ENCODE measurements at places on chromosomes 16 and 17.
A peak's percentile ranks its signal among the peaks of the same experiment; 100 is the strongest.

GRCh38 chr17:66976379-66976663, 11.8 kb downstream of the CACNG4 start:
- DNase-seq, result no peak

- DNase-seq, result no peak
Observed at GRCh38 chr17:76250141-76250540, 9.8 kb upstream of the RNF157 start.

DNA sequence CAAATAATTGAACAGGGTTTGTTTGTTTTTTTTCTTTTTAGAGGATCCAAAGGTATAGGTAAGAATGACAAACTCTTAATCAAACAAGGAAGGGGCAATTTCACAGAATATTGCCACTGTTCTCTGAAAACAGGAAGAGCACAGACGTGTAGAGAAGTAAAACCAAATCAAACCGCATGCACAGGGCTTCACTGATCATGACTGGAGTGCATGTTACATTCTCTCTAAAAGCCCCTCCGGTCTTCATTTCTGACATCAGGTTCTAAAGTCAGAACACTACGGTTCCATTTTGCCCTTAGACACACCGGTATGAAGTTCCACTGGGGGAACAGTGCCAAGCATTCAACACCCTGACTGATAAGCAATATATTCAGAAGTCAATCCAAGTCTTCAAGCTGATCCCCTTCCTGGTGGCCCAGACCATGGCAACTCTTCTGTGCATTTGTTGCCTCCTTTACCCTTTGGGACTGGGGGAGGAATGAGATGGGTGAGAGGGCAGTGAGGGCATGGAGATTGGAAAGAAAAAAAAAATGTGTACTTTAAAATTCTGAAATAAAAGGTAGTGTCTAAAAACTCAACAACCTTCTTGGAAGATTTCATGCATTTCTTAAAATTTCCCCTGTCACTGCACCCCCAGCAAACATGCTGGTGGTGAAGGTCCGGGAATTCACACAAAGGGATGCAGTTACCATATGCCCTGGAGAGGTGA, 1.4 kb downstream of the MMD start:
- no peak for DNase-seq

DNA sequence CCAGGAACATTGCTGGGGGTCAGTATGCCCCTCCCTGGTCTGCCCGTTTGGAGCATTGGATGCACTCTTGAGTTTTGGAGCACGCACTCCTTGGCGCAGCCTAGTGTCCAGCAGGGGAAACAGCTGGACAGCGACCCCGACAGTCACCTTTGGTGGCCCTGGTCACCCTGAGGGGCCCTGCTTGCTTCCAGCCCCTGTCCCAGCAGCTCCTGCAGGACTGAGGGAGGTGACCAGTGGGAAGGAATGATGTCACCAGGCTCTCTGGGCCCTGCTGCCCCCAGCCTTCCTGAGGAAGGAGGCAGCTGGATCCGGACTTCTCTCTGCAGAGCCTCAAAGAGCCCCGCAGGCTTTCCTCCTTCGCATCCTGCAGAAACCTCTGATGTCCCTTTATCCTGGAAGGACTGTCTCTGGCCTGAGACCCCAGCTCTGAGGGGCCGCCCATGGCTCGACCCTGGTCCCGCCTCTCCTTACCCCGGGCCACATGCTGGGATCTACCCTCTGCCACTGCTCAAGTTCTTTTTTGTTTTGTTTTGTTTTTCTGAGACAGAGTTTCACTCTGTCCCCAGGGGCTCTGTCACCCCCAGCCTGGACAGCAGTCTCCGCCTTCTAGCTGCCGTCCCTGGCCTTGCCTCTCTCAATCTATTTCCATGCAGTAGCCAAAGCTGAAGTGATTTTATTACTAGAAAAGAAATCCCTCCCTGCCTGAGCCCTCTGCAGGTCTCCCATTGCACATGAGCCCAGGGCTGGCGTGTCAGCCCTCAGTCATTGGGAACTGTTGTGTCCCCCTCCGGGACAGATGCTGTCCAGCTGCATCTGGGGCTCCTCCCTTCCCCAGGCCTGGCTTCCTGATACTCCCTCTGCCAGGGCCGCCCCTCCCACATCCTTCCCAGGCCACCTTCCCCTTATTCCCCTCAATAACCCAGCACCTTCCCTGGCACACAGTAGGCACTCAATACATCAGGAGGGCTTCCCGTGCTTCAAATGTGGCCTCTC, 11.6 kb downstream of the ZSCAN10 start:
- no peak for DNase-seq

GRCh38 chr16:48537909-48538745, 71.9 kb downstream of the N4BP1 start:
- no peak for DNase-seq

- DNase-seq, result no peak
Observed at GRCh38 chr17:33520426-33521330, 227.6 kb upstream of the ASIC2 start.

DNA sequence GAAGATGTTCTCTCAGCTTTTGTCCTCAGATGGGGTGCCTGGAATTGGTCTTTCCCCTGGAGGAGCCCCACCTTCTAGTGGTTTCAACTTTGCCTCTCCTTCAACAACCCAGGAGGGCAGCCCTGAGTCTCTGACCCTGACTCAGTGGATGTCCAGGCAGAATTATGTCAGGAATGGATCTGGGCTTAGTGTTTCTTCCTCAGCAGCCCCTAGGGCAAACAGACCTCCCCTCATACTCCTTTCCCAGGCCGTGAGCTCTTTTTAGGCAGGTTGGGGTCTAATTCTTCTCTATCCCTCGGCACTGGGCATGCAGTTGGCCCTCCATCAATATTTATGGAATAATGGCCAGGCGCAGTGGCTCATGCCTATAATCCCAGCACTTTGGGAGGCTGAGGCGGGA, 20.2 kb upstream of the FMNL1 start:
- DNase-seq, result no peak

DNA sequence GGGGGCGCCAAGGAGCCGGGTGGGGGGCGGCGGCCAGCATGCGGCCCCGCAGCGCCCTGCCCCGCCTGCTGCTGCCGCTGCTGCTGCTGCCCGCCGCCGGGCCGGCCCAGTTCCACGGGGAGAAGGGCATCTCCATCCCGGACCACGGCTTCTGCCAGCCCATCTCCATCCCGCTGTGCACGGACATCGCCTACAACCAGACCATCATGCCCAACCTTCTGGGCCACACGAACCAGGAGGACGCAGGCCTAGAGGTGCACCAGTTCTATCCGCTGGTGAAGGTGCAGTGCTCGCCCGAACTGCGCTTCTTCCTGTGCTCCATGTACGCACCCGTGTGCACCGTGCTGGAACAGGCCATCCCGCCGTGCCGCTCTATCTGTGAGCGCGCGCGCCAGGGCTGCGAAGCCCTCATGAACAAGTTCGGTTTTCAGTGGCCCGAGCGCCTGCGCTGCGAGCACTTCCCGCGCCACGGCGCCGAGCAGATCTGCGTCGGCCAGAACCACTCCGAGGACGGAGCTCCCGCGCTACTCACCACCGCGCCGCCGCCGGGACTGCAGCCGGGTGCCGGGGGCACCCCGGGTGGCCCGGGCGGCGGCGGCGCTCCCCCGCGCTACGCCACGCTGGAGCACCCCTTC, 484 bp downstream of the FZD2 start:
- DNase-seq, result no peak

- no peak for DNase-seq
Observed at GRCh38 chr16:10876799-10877341, at the start of gene CIITA. CIITA (plus strand) TSS chr16:10877202; CDS start chr16:10877331, 129 bp downstream.

DNA sequence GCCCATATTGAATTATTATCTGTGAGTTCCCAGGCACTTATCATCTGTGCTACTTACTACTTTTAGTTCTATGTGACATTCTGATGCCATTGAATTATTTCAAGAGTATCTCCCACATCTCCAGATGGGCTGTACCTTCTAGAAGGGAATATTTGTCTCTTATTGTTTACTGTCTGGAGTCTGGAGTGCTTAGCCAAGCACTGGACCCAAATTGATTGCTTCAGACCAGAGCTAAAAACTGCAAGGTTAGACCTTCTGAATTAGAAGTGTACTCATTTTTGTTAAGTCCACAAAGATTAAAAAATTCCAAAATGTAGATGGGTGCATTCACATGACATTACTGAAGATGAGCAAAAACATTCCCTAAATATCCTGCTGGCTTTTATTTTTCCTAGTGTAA, 16.0 kb upstream of the KRT222 start:
- no peak for DNase-seq

- DNase-seq, result no peak
Observed at GRCh38 chr16:66930189-66930588, 4.0 kb downstream of the CIAO2B start.

GRCh38 chr17:73878923-73879322, 234.7 kb upstream of the SDK2 start:
- DNase-seq, result no peak

GRCh38 chr16:11053916-11054460, 109.6 kb downstream of the CLEC16A start:
- DNase-seq, result no peak

DNA sequence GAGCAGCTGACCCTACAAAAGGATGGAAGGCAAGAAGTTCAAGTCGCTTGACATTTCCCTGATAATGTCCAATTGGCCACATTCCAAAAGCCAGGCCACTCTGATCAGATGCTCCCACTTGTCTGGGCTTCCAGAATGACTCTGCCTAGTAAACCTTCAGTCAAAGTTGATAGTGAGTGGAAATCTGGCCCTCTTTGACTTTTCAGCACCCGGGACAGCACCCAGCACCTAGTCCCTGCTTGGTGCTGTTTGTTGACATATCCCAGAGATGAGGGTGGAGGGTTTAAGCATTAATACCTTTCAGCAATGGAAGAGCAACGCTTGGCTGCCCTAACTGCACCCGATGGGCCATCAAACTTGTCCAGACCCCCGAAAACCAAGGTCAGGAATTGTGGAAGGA, 131.3 kb downstream of the AIPL1 start:
- DNase-seq, result no peak

GRCh38 chr17:82487910-82488309, 29.4 kb downstream of the NARF start:
- no peak for DNase-seq

DNA sequence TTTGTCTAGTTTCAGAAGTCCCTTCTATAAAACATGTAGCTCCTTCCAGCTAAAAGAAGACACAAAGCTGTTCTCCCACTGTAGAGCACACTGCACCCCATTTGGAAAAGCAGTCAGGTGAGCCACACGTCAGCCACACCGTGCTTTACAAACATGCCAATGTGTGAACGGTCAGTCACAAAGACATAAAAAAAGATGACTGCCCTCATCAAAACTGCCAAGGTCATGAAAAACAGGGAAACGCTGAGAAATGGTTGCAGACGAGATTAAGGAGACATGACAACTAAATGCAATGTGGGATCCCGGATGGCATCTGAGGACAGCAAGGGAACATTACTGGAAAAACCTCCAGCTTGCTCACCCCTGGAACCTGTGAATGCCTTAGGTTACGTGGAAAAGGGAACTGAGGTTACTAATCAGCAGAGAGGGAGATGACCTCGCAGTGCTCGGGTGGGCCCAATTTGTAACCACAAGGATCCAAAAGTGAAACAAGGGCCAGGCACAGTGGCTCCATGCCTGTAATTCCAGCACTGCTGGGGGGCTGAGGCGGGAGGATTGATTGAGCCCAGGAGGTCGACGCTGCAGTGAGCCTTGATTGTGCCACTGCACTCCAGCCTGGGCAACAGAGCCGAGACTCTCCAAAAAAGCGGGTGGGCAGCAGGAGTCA, 8.1 kb downstream of the ANKRD11 start:
- DNase-seq, result no peak

- DNase-seq, result no peak
Observed at GRCh38 chr17:80082403-80083135, 18.8 kb upstream of the GAA start.

DNA sequence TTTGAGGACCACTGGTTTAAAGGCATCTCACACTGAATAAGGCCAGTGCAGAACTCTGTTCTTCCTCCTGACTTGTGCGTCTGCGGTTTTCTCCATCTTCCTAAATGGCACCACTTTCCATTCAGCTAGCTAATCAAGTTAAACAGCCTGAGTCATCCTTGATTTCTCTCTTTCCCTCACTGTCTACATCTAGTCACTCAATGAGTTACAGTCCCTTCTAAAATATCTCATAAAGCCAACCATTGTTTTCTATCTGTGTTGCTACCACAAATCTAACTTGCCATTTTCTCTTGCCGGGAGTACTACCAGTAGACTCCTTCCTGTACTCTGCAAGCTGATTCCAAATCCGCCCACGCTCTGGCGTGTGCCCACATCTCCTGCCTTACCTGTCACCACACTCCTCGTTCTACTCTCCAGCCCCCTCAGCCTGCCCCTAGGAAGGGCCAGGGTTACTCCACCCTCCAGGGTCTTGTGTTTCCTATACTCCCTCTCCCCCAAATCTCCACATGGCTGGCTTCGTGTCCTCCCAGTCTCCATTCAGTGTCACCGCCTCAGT, 324.5 kb downstream of the SNX29 start:
- no peak for DNase-seq

- no peak for DNase-seq
Observed at GRCh38 chr16:56353054-56353921, 72.1 kb downstream of the AMFR start.

DNA sequence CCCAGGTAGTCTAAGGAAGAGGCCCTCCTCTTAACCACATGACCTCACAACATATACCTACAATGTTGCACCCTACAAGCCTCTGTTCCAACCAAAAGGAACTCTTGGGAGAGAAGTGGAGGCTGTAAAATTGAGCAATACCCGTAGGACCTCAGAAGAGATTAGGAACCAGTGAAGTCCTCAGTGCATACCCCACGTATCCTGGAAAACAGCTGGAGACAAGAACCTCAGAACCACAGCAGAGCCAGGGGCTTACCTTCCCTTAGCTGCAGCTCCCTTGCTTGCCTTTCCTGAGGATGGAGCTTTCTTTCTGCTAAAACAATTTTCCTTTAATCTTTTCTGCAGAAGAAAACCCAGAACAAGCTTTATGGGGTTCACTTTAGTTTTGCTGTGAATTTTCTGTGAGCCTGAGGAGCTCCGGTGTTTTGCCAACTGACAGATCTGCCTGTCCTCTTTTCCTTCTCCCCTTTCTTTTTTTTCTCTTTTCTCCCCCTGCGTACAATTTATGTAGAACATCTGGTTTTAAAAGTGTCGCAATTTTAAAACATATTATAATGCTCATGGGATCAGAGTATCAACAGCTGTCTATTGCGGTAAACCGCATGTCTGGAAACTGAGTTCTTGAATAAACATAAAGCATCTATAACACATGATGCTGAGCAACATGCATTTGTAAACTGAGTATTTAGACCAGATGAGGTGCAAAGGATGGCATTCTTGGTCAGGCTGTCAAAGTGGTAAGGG, 226.4 kb upstream of the MAF start:
- no peak for DNase-seq

- peak; percentile 38 for DNase-seq
Observed at GRCh38 chr16:1300664-1301476, 8.6 kb upstream of the UBE2I start.

DNA sequence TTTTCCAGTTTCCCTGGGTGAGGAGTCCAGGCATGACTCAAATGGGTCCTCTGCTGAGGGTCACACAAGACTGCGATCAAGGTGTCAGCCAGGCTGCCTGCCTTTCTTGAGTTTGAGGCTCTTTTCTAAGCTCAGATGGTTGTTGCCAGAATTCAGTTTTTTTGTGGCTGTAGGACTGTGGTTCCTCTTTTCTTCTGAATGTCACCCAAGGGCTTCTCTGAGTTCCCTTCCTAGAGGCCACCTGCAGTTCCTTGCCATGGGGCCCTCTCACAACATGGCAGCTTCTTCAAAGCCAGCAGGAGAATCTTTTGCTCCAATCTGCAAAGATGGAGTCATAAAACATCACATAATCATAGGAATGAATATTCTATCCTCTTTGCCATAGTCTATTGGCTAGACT, 17.5 kb downstream of the LIMD2 start:
- DNase-seq, result no peak

- no peak for DNase-seq
Observed at GRCh38 chr17:76053246-76054111, 18.8 kb downstream of the SRP68 start.

All from activated CD8-positive, alpha-beta memory T cell treated with anti-CD3 and anti-CD28 coated beads for 4 hours (primary cell).